ENCODE measurements at places on chromosomes 3 and 15. TPM values are rescaled to one million over a fixed set of nuclear protein-coding genes. Genes with fewer than 3 reads are reported as not detected.

The ARGFX gene
- total RNA-seq, result not detected

The CCDC12 gene
- total RNA-seq, result 15.2 TPM

The RYR3 gene
- not detected for total RNA-seq

The PFN2 gene
- 174 TPM for total RNA-seq

The GOLGA8T gene
- not detected for total RNA-seq

The SST gene
- 1.6 TPM for total RNA-seq

The LHFPL4 gene
- total RNA-seq, result not detected

The CFAP100 gene
- total RNA-seq, result not detected

The MYZAP gene
- not detected for total RNA-seq

The KCNMB3 gene
- total RNA-seq, result 0.38 TPM

The HCN4 gene
- total RNA-seq, result not detected

The MORC1 gene
- not detected for total RNA-seq

The THRB gene
- total RNA-seq, result 5.1 TPM

The PDCD10 gene
- total RNA-seq, result 61.7 TPM

Measured in GM23248 (cell line).